ENCODE measurements at places on chromosomes 2 and 18. TPM values are rescaled to one million over a fixed set of nuclear protein-coding genes. Genes with fewer than 3 reads are reported as not detected.
A peak's percentile ranks its signal among the peaks of the same experiment; 100 is the strongest.

The SP100 gene
- 43.2 TPM for total RNA-seq

The CYP27C1 gene
- 0.26 TPM for total RNA-seq

DNA sequence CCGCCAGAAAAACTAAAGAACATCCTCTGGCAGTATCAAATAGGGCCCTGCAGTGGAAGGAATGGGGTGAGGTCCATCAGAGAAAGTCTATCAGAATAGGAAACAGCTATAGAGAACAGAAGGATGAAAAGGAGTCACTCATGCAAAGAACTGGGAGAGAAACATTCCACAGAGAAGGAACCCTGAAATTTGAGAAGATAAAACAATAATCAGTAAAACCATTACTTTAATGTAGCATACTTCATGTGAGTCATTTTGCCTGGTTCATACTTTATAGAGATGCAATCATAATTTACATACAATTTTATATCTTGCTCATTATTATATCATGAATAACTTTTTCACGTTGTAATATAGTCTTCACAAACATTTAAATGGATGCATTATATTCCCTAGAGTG lies 402.2 kb downstream of the NCKAP5 start:
- no peak for DNase-seq

GRCh38 chr2:15355386-15355785 lies 205.7 kb downstream of the NBAS start:
- DNase-seq: no peak

The LINC00305 gene
- total RNA-seq: not detected

- peak; percentile 72 for DNase-seq
Measured at GRCh38 chr2:240640939-240641338, 15.7 kb downstream of the GPR35 start.

GRCh38 chr18:45284174-45284573 lies 331.1 kb upstream of the SLC14A2 start:
- DNase-seq: peak; percentile 4

The PSMG2 gene
- total RNA-seq: 99.7 TPM

DNA sequence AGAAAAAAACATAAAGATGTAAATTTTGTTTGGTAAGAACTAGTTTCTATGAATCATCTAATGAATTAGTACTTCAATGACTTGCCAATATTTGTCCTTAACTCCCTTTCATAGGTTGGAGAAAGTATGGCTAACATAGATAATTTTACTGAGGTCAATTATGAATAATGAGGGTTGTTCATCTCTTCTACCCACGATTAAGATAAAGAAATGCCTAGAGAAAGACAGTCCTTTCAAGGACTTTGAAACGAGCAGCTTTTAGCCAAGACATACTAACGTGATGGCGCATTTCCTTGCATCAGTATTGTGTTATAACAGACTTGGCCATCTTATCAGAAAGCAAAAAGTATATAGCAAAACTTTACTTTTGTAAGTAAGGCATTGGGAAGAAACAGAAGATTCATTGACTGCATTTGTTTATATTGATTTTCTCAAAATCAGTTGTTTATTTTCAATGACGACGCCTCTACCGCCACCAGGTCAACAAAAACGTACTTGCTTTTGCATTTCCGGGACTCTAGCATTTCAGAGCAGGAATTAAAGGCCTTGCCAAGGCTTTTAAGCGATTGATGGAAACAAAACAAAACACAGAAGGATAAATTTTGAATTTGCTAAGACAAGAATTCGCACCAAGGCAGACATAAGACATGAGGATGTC lies 961 bp downstream of the RBM43 start:
- peak; percentile 2 for DNase-seq

- no peak for DNase-seq
Measured at GRCh38 chr2:74502147-74502719, 2.8 kb upstream of the LBX2 start.

GRCh38 chr2:170997893-170998597 lies 69.0 kb downstream of the GORASP2 start:
- DNase-seq: no peak

The NTSR2 gene
- total RNA-seq: not detected

DNA sequence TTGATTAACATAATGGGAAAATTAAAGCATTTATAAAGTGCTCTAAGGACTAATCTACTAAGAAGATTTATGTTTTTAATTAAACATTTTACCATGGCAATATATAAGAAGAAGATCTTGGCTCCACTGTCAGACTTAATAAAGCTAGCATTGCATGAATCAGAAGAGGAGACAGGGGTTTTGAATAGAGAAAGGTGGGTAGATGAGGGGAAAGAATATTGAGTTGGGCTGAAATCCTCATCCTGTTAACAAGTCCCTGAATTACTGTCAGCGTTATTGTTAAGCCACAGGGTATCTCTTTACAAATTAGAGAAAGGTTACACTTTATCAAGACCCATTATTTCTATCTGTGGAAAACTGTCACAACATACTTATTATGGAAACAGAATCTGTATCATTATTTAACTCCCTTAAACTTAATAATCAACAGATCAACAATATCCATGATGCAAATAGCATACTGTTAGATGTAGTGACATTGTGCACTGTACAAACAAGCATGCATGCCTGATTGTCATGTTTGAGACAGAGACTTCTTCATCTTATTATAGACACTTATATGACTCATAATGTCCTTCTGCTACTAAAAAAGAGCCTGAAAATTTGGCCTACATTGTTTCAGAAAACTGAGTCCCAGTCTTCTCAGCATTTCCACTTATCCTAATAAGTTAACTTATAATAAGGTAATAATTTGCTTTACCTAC lies 304.1 kb downstream of the NRXN1 start:
- no peak for DNase-seq

GRCh38 chr2:194696690-194697089 lies 960.3 kb upstream of the SLC39A10 start:
- no peak for DNase-seq

GRCh38 chr2:12076810-12077209 lies 330.4 kb downstream of the LPIN1 start:
- no peak for DNase-seq

DNA sequence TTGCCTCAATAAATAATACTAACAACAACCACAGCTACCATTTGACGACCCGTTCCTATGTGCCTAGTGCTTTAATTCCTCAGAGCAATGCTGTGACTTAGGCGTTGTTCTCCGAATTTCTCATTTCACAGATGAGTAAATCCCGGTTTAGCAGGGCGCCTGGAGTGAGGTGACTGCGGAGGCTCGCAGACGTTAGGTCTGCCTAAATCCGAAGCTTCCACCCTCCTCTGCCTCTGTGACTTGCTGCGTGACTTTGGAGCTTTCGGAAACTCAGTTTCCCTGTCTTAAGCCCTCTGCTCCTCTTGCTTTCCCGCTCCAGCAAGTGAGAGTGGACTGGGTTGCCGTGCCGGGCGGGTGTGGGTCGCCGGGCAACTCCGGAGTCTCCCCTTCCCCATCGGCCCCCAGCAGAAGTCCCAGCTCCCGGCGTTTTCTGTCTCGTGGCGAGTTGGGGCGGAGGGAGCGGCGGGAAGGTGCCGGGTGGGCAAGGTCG lies 711 bp upstream of the ATOH8 start:
- no peak for DNase-seq

The TCF23 gene
- not detected for total RNA-seq

GRCh38 chr2:84906108-84906899 lies 848 bp downstream of the TMSB10 start:
- DNase-seq: no peak

The CABYR gene
- total RNA-seq: 2.5 TPM

DNA sequence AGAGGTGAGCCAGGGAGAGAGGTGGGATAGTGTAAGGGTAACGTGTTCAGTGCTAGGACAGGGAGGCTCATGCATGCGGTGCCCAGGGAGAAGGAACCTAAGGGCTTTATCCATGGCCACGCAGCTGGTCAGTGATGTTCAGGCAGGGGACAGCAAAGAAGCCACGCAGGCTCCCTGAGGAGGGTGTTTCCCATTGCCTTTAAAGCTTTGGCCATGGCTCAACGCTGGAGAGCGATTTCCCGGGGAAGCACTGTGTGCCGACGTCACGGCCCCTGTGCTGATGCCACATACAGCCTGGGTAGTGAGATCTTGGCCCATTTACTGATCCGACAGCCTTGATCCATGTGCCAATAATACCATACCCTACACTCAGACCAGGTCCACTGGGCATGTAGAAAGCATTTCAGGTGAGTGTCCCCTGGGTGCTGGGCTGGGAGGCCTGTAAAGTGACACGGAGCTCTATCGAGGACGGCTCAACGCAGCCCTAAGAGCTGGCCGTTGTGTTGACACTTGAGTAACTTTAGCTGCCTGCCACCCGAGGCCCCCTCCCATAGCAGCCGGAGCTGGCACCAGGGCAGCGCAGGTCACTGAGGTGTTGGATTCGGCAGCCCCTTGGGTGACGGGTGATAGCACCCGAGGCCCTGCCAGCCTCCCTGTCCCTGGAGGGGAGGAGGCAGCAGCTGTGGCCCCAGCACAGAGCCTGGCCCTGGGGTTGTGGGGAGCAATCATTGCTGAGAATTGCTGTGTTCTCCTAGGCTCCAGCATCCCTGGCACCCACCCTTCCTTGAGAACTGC lies 41.4 kb downstream of the PDIA6 start:
- no peak for DNase-seq

DNA sequence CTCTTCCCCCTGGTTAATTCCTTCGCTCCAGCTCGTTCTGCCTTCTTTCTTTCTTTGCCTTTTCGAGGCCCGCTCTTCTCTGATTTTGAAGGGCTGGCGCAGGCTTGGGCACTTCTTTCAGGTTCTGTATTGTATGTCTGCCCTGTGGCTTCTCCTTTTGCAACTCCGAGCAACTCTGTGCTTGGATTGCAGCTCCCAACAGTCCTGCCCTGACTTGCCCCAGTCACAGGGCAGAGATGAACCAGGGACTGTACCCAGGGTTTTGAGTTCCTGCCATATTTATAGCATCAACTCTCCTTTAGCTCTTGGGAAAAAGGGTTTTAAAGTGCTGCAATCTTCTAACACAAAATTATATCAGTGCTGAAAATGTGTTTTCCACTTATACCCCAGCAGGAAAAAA lies 31.1 kb upstream of the CD8A start:
- no peak for DNase-seq

The LCT gene
- not detected for total RNA-seq

The IL1F10 gene
- total RNA-seq: not detected

- no peak for DNase-seq
Measured at GRCh38 chr18:13424363-13424762, 205.8 kb downstream of the LDLRAD4 start.

- no peak for DNase-seq
Measured at GRCh38 chr2:20818820-20819219, 4.1 kb downstream of the LDAH start.

DNA sequence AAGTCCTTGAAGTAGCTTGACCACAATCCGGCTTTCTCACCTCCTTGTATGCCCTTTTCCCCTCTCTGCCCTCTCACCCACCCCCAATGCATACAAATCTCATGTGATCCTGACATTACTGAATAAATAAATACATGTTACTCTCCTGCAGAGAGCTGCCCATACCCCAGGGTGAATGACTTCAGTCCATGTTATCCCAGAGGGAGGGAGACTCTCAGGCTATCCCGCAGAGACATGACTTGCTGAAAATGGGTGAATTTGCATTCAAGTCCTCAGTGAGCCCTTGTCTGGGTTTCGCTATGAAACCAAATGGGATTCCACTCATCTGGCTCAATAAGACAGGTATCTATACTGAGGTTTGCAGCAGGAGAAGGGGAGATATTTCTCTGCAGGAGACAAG lies 168.5 kb downstream of the FHOD3 start:
- no peak for DNase-seq

The MSTN gene
- total RNA-seq: not detected

The GPR148 gene
- total RNA-seq: not detected

- DNase-seq: no peak
Measured at GRCh38 chr2:43309935-43310334, 83.5 kb upstream of the ZFP36L2 start.

DNA sequence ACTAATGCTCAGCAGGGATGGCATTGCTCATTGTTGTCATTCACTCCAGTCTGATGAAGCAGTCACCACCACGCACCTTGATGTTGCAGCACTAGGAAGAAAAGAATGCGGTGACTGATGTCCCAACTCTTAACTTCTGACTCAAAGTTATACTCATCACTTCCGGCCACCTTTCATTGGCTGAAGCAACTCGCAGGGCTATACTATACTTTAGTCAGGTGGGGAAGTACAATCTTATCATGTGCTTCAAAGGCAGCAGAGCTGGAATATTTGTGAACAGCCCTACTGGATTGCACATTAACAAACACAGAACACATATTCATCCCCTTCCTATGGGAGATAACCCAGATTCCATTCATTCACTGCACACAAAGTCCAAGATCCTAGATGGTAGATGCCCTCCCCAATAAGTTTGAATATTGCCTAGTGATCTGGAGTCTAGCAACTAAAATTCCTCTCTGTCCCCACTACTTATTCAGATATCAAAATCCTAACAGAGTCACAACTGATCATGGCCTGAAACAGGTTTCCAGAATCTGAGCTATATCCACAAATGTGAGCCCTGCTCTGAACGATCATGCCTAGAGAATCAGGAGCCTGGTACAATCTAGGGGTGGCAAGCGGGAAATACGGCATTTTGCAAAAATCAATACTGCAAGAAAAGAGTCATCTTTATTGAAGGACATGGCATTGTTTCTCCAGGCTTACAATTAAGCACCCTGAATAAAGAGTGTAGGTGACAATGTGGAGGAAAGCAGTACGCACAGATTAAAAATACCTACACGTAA lies 3.4 kb upstream of the SPATS2L start:
- DNase-seq: no peak

GRCh38 chr2:133641942-133642725 lies 73.9 kb upstream of the NCKAP5 start:
- no peak for DNase-seq

The AQP12A gene
- not detected for total RNA-seq

DNA sequence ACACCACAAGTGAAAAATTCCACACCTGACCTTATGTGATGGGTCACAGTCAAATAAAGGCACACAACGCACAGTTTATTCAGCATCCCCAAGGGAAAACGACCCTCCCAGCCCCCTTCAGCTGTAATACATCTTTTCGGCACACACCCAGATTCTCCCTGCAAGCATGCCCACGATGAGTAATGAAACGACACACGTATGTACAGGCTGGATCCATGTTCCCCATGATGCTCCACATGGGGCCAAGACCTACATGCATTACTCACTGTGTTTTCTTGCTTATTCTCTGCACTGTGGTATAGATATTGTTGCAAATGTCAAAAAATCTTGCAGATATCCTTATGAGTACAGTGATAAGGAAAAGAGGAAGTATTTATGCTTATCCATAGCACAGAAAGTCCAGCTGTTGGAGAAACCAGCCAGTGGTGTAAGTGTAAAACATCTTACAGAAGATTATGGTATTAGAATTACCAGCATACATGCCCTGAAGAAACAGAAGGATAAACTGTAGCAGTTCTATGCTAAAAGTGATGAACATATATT lies 32.5 kb upstream of the SGPP2 start:
- no peak for DNase-seq

DNA sequence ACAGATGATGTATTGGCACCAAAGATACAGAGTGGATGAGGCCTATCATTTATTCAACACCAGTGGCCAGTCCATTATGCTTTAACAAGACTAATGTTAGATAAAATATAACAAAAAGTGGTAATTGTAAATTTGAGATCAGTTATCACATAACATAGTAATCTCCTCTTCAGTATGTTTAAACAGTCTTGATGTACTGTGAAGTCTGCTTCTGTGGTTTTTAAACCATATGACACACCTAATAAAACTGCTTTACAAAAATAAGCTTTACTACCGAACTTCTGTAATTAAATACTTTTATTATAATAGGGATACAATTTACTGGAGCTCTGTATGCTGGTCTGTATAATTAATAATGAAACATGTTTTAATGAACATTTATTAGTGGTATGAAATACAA lies 2156.1 kb upstream of the CELF4 start:
- DNase-seq: no peak

The TRIM54 gene
- total RNA-seq: not detected

The FBXO15 gene
- total RNA-seq: 1.0 TPM

The TUBA4A gene
- not detected for total RNA-seq
